Stimulated activated CD4-positive, alpha-beta T cell treated with anti-CD3 and anti-CD28 coated beads, Interleukin-2, amount 100 ng/mL, for 48 hours (primary cell): ENCODE measurements at places on chromosomes 13 and 19.

GRCh38 chr19:35294859-35295791, 3.2 kb downstream of the MAG start:
- no peak for DNase-seq

DNA sequence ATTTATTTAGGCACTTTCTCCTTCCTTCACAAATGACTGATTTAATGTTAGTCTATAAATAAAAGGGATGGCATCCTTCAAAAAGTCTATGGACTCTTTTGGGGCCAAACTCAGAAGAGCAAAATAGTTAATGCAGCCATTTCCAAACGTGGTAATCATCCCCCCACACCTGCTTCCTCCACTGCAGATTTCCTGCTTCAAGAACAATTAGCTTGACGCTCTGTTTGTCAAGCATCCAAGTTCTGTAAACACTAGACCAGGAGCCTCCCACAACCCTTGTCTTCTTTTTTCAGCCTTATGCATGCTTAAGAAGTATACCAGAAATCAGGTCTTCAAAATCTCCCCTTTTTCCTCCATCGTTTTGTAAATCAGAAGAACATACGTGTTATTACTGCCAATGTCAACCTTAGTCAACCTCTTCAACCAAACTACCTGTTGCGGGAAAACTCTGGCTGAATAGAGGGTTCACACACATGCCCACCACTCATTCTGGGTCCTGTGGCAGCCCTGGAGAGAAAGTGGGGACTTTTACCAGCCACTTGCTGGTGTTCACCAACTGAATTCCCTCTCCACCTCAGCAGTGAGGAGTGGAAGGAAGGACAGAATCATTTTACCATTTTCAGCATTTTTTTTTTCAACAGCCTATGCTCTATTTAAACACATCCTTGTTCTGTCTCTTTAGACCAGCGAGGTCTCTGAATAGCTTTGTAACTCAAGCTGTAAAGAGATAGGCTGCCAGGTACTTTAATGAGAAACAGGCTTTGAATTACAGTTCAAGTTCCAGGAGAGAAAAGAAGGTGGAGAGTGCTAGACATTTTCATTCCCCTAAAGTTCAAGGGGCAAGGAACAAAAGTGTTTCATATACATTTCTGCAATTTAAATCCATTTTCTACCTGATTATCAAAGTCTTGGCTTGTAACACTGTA, 39.1 kb downstream of the EFNB2 start:
- DNase-seq, result no peak

DNA sequence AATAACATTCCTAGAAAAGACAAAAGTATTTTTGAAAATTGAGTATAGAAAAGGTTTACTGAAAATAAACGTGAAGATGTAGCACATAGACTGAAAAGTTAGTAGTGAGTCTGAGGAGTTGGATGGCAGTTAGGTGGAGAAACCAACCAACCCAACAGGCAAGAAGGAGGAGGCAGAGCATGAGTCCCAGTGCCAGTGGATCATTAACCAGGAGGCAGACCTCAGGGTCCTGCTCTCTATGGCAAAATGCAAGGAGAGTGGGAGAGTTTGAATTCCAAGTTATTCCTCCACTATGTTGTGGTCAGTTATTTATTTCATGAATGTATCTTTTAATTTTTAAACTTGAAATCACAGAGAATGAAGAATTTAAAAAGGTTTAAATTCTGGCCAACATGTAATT, 446.4 kb downstream of the GPC6 start:
- DNase-seq, result no peak

DNA sequence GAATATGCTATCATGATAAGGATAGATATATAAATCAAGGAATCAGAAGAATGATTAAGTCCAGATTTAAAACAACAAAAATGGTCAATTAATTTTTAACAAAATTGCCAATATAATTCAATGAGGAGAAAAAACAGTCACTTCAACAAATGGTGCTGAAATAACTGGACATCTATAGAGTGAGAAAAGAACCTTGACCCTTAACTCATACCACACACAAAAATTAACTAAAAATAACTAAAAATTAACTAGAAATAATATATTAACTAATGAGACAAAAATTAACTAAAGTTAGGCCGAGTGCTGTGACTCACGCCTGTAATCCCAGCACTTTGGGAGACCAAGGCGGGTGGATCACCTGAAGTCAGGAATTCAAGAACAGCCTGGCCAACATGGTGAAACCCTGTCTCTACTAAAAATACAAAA, 9.5 kb downstream of the LGALS7 start:
- no peak for DNase-seq

DNA sequence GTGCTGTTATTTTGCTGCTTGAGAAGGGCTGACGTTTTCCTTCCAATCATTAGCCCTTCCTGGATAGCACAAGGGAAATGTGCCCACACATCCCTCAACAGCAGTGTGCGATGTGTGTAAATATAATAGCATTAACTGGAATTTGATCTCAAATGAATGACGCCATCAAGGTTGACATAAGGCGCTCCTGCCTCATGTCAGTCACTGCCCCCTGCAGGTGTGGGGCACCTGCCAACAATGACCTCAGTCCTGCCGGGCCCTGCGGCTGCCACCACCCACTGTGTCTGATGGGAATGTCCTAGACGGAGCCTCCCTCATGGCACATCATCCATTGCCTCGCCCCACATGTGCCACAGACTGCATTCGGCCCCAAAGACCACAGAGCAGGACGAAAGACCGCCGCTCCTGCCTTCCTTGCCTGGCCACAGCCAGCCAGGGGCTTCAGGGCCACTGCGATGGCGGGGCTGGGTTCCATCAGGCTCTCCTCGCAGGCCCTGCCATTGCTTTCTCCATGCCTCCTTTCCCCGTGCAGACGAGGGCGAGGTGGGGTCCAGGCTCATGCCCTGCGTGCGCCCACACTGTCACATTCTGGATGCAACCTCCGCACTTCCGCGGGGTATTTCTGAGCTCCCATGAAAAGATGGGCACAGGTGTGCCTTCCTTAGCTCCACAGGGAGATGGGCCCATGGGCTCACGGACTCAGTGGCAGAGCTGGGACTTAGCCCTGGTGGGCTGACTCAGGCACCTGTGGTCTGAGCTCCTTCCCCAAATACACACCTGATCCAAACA, 146.7 kb downstream of the SOX1 start:
- DNase-seq, result no peak

GRCh38 chr19:1233115-1233667, 4.6 kb downstream of the CBARP start:
- DNase-seq, result no peak

DNA sequence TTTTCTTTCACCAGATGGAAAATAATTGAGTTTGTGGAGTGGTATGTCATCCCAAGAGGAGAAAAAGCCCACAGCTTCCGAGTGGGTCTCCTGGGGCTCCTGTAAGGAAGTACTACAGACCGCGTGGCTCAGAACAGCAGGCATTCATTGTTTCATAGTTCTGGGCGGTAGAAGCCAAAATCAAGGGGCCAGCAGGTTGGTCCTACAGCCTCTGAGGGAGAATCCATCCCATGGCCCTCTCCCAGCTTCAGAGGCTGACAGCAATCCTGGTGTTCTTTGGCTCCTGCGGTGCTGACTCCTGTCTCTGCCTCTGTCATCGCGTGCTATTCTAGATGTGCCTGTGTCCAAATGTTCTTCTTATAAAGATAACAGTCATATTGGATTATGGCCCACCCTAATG, 362.6 kb downstream of the FGF14 start:
- DNase-seq, result no peak

DNA sequence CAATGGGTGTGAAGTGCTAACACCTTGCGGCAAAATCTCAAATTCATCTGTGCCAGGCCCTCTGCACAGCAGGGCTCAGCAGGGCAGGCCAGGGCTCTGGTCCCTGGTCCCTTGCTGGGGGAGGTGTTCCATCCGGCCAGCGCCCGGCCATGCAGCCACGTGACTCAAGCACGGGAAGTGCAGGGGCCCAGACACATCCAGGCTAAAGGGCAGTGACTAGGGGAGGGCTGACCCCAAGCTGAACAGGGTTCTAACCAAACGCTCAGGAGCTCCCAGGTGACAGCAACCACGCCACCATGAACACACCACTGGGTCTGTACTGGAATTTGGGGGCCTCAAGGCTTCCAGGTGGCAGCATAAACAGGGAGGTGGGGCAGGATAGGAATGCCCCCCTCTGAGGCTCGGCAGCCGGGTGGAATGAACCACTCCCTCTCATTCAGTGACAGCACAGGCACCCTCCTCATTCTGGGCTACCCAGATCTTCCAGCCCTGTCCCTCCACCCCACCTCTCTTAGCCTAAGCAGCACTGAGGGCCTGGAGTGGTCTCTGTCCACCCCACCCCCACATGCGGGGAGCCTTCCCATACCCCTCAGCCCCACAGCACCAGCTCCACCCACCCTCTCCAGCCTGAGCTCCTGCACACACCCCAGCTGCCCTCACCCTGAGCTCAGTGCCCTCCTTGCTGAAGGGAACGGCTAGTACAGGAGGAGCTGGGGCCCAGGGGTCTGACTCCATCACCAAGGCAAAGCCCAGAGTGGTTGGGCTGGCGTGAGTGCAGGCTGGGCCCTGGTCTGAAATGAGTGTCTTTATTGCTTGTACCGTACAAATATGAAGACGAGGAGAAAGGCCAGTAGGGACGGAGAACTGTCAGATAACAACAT, 5.3 kb upstream of the CCNP start:
- DNase-seq, result no peak

GRCh38 chr13:90793261-90793820, 554.1 kb upstream of the MIR17HG start:
- no peak for DNase-seq

DNA sequence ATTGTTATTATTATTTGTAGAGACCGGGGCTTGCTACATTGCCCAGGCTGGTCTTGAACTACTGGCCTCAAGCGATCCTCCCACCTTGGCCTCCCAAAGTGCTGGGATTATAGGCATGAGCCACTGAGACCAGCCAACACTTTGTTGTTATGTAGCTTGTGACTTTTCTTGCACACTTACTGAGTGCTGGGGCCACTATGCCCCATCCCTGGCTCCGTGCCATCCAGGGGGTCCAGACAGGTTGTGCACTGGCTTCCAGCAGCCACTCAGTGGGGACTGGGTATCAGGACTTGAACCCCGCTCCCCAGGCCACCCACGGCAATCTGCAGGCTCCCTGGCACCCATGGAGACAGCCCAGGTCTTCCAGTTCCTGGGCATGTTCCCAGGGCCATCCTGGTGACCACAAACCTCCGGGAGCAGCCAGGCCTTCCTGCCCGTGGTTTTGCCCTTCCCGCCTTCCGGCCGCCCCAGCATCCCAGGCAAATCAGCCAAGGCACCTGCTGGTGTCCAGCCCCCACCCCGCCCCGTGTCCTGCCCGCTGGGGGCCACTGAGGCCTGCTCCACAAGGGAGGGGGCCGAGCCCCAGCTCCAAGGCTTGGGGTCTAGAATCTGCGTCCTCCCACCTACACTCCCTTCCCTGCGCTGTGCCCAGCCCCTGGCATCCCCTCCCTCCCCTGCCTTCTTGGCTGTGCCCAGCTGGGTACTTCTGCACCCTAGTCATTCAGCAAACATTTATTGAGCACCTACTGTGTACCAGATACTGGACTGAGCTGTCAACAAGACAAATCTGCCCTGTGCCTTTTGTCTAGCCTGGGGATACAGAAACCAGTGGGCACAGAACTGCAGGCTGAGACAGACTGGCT, 23.7 kb upstream of the SEMA6B start:
- no peak for DNase-seq

DNA sequence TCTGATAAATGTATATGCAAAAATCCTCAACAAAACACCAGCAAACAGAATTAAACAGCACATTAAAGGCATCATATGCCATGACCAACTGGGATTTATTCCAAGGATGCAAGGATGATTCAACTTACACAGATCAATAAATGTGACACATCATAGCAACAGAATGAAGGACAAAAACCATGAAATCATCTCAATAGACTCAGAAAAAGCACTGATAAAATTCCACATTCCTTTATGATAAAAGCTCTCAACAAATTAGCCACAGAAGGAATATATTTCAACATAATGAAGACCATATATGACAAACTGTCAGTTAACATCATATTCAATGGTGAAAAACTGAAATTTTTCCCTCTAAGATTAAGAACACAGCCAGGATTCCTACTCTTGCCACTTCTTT, 691.6 kb downstream of the DIAPH3 start:
- no peak for DNase-seq

DNA sequence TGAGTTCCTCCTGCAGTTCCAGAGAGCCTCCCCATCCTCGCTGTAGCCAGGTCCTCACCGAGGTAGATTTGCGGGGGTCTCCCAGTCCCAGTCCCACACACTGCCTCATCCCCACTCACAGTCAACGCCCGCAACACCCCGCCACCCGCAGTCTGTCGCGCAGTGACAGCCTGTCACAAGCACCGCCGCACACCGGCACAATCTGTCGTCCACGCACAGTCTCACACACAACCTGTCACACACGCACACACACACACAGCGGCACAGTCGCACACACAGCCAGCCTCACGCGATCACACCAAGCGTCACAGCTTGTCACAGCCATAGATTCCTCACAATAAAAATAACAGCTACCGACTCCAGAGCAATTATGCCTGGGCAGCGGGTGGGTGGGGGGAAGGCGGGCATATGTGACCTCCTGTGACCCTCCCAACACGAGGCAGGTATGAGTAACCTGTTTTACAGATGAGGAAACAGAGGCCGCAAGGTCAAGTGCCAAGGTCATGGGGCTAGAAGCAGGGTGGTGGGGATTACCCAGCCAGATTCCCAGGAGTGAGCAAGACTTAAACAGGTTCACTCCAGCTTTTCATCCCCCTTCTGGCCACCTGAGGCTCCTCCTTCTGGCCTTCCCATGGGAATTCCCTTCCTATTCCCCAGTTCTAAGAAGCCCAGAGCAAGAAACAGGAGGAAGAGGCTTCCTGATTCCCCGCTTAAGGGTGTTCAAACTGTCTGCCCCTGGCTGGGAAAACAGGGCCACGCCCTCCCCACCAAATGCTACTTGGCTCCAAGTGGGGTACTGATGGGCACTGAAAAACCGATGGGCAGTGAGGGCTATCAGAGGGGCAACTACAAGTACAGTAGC, 13.9 kb downstream of the NFIX start:
- no peak for DNase-seq

GRCh38 chr13:83761631-83762030, 120.6 kb downstream of the SLITRK1 start:
- DNase-seq, result no peak

DNA sequence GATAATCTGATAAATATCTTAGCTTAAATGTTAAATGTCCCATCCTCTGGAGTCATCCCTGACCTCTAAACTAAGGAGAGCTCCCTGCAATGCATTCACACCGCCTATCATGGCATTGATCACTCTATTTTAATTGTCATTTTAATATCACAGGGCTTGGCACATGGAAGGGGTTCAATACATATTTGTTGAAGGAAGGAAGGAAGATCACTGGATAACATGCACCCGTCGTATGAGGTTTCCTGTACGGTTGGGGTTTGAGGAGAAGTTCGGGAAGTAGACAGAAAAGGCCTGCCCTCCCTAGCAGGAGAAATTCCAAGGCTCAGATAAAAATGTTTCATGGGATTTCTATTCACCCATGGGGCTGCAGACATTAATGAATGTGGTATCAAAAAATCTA, 102.0 kb downstream of the MBNL2 start:
- no peak for DNase-seq
